ENCODE measurements at places on chromosomes 11 and 22.

DNA sequence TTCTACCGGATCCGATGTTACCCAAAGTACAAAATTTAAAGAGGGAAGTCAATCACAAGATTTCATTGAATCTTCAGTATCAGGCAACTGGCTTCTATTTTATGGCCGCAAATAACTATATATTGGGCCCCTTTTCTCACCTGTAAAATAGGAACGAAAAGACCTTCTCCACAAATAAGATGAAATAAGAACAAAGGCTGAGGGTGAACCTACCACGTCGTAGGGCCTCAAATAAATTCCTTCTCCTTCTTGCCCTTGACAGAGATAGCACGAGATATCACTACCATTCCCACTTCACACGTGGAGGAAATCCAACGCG, 794 bp upstream of the EMSY start:
- DNase-seq: no peak

DNA sequence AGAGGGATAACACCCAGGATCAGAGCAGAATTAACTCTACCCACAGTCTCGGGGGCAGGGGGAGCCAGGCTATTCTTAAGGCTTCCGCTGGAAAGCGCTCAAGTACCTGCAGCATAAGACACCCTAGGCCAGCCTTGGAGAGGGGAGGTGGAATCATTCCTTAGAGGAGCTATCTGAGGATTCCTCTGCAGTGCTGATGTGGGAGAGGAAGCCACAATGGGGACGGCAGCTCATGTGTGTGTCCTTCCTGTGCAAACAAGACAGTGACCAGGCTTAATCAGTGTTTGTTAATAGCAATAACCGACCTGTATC, 382.2 kb upstream of the CADM1 start:
- DNase-seq: no peak

- DNase-seq: no peak
Measured at GRCh38 chr11:41713030-41713429, 253.6 kb upstream of the LRRC4C start.

DNA sequence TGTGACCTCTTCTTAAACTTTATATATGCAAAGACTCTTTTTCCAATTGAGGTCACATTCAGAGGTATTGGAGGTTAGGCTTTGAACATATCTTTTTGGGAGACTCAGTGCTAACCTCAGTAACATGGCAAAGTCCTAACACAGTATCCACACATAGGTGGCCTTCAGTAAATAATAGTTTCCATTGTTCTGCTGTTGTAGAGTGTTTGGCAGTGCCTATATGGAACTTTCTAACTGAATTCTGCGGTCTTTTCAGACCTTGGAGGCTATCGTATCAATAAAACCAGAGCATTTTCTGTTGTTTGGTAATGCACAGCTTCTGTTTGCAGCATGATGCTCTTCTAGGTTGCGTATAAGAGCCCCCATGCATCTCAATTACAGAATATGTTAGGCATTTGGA, 47.0 kb downstream of the LDLRAD3 start:
- no peak for DNase-seq

DNA sequence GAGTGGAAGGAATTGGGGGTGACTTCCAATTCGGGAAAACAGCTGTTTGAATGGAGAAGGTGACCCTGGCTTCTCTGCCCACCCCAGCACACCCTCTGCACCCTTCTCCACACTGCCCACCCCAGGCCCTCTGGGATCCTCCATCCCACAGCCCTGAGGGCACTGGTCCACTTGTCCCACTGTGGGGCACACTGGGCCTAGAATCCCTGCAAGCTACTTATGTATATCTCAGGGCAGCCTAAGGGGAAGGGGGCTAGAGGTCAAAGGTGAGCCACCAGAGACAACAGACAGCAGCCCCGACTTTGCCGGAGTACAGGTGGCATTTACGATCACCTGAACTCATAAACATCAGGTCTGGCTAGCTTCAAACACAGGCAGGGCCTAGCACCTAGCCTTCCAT, 673 bp upstream of the SCUBE2 start:
- no peak for DNase-seq

DNA sequence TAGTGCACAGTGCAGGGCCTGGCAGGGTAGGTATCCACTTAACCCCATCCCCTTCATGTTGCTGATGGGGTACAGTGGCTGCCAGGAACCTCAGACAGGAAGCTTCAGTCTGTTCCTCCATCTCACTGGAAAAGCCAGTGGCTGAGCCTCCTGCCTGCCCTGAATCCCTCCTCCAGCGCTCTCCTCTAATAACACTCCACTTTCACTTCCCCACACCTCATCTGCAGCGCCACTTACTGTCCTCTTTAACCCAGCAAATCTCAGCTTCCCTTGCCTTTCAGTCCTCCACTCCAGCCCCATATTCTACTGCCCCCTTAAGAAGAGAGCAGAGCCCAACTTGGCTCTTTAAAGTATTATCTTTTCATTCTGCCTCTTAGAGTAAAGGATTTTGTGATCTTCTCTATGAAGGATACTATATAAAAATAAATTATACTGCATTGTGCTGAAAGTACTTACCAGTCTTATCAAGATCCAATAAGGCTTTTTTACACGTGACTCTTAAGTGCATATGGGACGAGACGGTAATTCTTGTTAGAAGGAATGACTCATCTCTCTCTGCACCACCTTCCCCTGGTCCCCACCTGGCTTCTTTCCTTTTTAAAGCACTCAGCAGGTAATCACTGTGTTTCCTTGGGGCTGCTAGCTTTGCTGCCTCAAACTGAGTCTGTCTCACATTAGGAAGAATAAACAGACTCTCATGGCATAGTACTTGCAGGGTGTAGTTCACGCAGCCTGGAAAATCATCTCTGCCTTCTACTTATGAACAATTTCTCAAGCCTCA, 238.0 kb upstream of the NARS2 start:
- DNase-seq: no peak

DNA sequence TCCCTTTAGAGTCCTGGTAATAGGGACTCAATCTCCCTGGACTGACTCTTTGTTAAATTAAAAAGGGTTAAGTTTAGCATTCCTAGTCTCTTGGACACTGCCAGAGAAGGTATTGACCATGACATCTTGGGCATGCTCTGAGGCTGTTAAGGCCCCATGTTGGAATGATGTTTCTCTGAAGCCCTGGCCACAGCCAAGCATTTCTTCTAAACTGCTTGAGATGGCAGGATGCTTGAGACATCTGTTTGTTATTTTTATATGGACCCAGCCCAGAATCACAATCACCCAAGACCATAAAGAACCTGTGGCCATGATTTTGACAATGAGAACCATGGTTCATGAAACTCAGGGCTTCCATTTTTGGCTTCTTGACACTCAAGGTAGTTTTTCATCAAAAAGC, 5.5 kb upstream of the ANKK1 start:
- no peak for DNase-seq

GRCh38 chr11:67113231-67113721, 5.8 kb upstream of the KDM2A start:
- DNase-seq: no peak

DNA sequence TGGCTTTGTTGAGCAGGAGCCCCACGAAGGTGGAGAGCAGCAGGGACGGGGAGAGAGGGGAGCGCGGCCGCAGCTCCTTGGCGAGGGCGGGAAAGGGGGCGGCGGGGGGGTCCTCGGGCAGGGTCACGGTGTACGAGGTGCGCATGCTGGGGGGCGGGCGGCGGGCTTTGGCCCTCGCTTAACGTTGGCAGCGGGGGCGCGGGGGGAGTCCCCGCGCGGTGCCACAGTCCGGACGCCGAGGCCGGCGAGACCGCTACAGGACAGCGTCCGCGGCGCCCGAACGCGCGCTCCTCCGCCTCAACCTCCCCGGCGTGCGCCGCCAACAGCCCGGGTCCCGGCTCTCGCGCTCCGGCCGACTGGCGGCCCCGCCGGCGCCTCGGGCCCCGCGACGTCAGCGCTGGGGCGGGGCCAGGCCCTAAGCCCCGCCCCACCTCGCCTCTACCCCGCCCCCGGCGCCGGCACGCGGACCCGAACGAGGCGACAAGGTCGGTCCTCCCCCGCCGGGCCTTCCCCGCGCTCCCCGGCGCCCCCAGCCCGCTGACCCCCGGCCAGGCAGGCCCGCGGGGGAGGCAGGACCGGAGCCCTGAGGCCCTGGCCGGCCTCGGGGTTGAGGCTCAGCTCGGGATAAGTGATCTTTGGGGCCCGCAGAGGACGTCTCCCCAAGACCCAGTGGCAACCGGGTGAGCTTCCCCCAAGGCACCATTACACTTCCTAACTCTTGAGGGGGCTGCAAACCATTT, 17.5 kb downstream of the USP2 start:
- DNase-seq: no peak

DNA sequence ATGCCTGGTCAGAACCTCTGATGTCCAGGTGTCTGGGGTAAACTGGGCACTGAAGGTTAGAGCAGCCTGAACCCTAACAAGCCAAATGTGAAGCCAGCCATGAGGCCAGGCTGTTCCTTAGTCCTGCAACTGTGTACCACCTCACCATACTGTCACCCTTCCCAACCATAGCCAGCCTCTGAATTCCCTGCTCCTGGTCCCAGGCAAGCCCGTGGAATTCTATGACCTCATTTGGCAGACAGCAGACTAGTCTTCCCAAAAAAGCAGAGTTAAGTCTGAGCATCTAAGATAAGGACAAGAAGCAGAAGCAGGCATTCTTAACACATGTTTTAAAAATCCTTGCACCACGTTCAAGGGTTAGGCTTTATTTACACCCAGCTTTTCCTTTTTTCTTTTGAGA, 134.8 kb downstream of the C11orf58 start:
- DNase-seq: no peak

- DNase-seq: no peak
Measured at GRCh38 chr11:945986-946385, 20.3 kb downstream of the AP2A2 start.

GRCh38 chr22:44305888-44306287, 6.9 kb downstream of the SHISAL1 start:
- no peak for DNase-seq

DNA sequence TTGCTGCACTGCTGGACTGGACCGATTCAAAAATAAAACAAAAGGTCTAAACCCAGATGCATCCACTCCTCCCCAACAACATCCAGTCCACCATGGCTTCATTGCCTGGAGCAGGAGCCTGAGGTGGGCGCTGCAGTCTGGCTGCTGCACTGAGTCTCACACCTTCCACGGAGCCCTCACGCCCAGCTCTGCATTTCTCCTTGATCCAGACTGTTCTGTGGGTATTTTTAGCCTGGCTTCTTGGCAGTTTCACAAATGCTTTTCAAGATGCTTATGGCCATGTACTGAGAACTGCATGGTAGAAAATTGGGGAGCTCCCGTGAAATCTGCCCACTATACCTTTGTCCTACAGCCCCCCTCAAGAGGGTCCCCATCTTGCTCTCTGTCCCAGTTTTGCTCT, 53.3 kb upstream of the JAM3 start:
- DNase-seq: no peak

DNA sequence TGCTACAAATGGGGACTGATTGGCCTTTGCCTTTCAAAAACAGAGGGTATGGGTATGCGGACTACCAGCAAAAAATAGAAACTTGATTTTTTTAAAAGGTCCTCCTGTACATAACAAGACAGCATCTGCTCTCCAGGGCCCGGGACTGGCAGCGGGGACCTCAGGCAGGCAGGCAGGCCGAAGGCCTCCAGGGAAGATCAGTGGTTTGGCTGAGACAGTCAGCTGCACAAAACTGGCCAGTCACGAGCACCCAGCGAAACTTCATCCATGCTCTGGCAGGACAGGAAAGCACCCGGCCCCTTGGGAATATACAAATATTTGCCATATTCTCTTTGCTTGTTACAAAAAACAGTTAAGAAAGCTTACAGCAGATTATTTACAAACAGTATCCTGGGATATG, 11.0 kb downstream of the RPL27A start:
- no peak for DNase-seq

DNA sequence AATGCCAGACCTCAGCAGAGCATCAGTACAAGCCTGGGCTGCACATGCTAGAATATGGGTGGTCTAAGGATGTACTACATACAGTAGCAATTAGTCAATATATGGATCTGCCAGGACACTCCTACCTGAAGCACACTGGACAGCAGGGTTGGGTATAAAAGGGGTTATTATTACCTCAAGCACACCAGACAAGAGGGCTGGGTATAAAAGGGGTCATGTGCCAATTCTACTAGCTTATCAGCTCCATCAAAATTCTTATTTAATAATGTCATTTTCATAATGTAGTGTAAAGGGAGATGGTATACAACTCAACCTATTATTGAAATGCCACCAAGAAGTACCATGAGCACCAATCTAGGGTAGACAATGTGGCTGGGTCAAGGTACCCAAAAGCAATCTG, 44.7 kb upstream of the PRODH start:
- no peak for DNase-seq

GRCh38 chr22:44663256-44663999, 38.6 kb upstream of the PRR5 start:
- DNase-seq: no peak

DNA sequence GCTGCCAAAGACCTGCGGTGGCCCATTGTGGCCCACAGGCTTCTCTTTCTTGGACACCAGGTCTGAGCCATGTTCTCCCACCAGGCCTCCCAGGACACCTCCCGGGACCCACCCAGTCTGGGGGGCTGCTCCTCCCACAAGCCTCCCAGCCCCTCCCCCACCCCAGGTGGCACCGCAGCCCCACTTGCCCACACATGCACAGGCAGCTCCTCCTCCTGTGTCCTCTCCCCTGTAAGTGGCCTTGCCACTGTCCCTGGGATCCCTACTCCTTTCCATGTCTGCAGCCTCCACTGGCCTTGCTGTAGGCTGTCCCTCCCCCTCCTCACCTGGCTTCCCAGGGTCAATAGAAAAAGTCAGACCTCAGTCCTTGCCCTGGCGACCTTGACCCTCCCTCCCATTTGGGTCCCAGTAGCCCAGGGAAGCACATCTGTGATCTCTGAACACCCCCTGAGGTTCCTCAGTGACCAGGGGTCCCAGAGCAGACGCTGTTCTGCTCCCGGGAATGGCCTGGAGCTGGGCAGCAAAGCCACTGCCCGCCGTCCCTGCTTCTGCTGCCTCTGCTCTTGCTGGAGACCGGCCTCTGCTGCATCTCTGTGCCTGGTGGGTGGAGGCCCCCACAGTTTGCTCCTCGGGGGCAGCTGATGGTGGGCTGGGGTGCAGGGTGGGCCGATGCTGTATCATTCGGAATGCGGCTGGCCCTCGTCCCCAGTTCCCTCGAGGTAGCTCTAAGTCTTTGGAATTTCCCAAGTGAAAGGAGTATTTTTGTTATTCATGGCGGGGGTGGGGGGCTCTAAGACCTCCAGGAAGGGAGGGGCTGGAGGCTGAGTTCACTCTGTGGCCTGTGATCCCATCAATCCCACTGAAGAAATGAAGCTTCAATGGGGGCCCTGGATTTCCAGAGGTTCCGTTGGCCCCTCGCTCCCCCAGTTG, 43.6 kb downstream of the ARHGAP8 start:
- DNase-seq: no peak

DNA sequence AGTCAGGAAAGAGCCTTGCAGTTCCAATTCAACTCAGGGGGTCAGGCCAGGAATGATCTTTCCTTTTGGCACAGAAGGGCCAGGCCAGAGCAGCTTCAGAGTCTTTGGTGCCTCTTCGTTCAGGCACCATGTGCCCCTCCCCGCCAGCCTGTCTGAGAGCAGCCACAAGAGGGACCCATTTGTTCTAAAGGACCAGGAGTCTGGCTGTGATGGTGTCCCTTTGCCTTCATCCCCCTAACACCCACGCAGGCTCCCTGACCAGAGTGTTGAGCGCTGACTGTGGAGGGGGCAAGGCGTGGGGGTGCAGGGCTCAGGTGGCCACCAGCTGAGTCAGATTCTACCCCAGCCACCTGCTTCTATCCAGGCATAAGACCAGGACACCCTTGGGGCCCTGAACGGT, 156.4 kb downstream of the TTC17 start:
- no peak for DNase-seq

GRCh38 chr11:87013912-87014825, 23.6 kb upstream of the TMEM135 start:
- no peak for DNase-seq

GRCh38 chr11:75105462-75105925, 8.8 kb upstream of the OR2AT4 start:
- no peak for DNase-seq
